ENCODE measurements at places on chromosomes 6 and 20. TPM values are rescaled to one million over a fixed set of nuclear protein-coding genes. Genes with fewer than 3 reads are reported as not detected.

The EYA2 gene
- 3.6 TPM for total RNA-seq

DNA sequence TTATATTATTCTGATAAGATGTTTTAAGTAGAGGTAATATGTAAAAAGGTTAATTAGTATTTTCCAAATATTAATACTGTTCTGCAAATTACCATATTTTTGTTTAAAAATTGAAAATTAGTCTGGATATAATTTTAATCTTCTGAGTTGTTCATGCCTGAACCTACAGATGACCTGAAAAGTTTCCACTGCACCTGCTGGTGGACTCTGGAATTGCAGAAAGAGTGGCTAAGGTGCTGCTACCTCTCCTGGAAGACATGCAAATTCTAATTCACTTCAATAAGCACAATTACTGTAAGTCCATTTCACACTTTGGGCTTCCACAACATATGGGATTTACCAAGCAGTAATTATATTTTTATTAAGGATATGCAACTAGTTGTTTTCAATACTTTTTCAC is 77.7 kb upstream of the OLIG3 start:
- DNase-seq = no peak

The GTSF1L gene
- not detected for total RNA-seq

DNA sequence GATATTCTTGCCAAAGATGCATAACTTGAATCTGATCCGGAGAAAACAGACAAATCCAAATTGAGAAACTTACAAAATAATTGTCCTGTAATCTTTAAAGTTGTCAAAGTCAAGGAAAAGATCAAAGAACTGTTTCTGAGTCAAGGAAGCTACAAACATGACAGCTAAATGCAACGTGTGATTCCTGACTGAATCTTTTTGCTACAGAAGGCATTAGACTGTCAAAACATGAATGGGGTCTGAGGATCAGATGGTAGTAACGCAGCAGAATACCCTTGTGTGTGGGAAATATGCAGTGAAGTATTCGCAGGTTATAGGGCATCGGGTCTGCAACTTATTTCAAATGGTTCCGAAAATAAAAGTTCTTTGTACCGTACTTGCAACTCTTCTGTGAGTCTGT is 86.2 kb downstream of the MDGA1 start:
- DNase-seq = no peak

DNA sequence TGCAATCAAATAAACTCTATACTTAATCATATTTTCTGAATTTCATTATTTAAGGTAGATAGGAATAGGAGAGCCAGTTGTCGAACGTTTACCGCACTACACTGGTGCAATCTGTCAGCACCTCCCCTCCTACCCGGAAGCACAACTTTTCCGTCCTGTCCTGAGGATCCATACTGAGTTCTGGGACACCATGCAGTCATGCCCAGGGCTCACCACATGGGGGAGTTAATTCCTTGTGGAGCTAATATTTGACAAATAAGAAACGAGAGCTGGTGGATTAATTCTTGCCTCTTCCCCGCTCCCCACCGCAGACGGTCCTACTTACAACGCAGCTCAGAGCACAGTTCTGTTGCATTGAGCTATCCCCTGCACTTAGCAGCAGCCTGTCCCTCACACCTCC is 107.7 kb upstream of the RALGAPA2 start:
- no peak for DNase-seq

The BPIFB1 gene
- not detected for total RNA-seq

GRCh38 chr6:145212813-145213212 is 522.5 kb downstream of the EPM2A start:
- no peak for DNase-seq
